ENCODE measurements at places on chromosomes 6 and 20.

GRCh38 chr20:63765082-63765873 is 25.7 kb downstream of the SLC2A4RG start:
- no peak for DNase-seq

GRCh38 chr6:43639984-43640800 is 4.6 kb downstream of the MAD2L1BP start:
- no peak for DNase-seq

- no peak for DNase-seq
These were observed 1106.4 kb upstream of the CITED2 start for GRCh38 chr6:140480852-140481251.

GRCh38 chr6:45715508-45715803 is 300.2 kb downstream of the CLIC5 start:
- no peak for DNase-seq

- DNase-seq = no peak
These were observed 257.6 kb downstream of the LAMA2 start for GRCh38 chr6:129140526-129140925.

- no peak for DNase-seq
These were observed 24.8 kb downstream of the BACH2 start for GRCh38 chr6:90271831-90272230.

- no peak for DNase-seq
These were observed 62.6 kb downstream of the GINS1 start for GRCh38 chr20:25470045-25470444.

GRCh38 chr6:136788069-136788902 is 4.0 kb downstream of the MAP3K5 start:
- DNase-seq = no peak

DNA sequence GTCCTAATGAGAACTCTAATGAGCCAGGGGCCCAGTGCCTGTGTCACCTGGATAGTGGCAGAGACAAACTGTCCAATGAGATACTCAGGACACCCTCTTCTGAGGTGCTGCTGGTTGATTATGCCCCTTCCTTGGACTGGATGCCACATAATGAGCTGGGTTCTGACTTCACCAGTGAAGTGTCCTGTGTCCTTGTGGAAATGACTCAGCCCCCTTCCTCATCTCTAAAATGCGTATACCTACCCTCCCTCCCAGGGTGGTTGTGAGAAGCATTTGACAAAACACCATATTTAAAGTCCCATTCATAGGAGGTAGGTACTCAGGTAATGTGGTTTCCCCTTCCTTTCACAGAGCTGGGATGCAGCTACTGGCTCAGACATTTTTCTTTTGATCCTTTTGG is 28.4 kb upstream of the RNF24 start:
- no peak for DNase-seq

- DNase-seq = no peak
These were observed 567.4 kb downstream of the C6orf118 start for GRCh38 chr6:164741938-164742451.

DNA sequence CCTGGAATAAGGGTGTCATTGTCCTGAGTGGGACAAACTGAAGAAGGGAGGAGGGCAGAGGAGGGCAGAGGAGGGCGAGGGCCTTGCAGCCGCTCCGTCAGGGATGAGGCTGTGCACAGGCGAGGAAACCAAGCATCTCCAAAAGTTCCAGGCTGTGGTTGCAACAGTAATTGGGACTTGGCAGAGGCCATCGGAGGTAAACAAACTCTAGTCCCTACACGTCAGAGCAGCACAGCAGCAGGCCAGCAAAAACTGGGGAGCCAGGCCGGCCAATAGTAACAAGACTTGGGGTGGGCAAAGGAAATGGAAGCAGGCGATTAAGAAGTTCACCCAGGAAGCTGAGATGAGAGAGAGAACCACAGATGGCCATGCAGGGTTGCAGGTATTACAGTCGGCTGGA is 142.8 kb downstream of the SMOC2 start:
- no peak for DNase-seq

- DNase-seq = peak; percentile 22
These were observed 138.9 kb downstream of the TMEM242 start for GRCh38 chr6:157184202-157185015.

DNA sequence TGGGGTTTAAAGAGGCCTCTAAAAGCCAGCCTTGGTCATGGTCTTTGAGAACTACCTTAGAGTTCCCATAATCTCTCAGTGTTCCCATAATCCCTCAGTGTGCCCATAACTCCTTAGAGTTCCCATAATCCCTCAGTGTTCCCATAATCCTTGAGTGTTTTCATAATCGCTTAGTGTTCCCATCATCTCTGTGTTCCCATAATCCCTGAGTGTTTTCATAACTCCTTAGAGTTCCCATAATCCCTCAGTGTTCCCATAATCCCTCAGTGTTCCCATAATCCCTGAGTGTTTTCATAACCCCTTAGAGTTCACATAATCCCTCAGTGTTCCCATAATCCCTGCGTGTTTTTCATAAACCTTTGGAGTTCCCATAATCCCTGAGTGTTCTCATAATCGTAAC is 199.2 kb downstream of the QKI start:
- no peak for DNase-seq

DNA sequence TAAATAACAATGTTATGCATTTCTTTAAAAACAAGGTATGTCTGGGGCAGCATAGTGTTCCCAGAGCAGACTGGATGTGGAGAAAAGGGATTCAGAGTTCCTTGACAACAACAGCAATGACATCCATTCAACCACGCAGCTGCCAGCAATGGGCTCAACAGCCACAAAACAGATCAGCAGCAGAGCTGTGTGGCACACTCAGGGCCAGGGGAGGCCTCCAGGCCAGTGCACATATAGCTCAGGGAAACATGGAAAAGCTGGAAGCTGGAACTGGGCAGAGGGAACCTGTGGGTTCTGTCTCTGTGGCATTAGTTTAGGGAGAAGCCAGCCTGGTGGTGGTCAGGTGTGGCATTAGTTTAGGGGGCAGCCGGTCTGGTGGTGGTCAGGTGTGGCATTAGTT is 148.3 kb downstream of the SMOC2 start:
- DNase-seq = no peak

DNA sequence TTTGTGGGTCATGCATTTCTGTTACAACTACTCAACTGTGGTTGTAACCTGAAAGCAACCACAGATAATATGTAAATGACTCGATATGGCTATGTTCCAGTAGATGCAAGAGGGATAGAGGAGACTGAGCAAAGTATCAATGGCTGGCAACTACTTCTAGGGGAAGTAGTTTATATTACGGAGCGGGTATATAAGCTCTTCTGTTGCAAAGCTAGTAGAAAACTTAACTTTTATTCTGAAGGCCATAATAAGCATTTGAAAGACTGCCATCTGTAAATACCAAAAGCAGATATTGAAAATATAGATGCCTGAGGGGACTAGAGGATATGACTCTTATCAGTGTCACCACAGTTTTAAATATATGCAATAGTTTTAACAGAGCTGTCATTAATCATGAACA is 655.3 kb downstream of the PHF3 start:
- DNase-seq = no peak

GRCh38 chr6:28814032-28814976 is 109.5 kb downstream of the TRIM27 start:
- DNase-seq = no peak

GRCh38 chr6:159832946-159833345 is 32.9 kb downstream of the PNLDC1 start:
- no peak for DNase-seq

GRCh38 chr20:13009682-13010406 is 1.1 kb downstream of the SPTLC3 start:
- DNase-seq = no peak

GRCh38 chr6:115617031-115617430 is 443.7 kb downstream of the FRK start:
- no peak for DNase-seq

DNA sequence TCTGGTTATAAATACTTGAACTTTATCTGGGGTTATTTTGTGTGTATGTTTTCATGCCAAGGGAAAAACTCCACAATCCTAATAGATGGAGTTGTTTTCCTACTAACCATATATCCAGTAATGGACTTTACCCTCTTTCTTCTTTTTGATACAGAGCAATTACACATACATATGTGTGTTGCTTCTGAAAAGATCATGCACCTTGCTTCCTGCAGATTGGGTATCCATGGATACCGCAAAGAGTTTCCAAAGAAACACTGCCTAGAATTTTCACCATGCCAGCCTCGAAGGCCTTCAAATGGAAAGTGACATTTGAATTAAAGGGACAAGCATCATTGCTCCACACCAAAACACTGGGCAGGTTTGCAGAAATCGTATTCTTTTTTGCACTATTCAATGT is 26.8 kb downstream of the HDDC2 start:
- no peak for DNase-seq

DNA sequence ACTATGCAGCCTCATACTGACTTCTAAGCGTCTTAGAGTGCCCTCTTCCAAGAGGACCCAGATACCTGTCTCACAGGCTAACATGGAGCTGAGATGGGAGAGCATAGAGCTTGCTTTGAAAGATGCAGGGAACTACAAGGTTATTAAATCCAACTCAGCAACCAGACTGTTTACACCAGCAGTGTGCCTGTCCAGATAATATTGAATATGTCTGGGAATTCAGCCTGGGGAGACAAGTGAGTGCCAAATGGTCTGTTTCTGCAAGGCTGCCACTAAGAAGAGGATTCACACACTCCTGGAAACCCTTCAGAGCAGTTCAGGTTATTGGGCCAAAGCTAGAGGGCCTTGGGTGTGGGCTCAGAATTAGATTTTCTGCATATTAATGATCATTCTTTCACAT is 547.8 kb downstream of the PTPRT start:
- DNase-seq = no peak

DNA sequence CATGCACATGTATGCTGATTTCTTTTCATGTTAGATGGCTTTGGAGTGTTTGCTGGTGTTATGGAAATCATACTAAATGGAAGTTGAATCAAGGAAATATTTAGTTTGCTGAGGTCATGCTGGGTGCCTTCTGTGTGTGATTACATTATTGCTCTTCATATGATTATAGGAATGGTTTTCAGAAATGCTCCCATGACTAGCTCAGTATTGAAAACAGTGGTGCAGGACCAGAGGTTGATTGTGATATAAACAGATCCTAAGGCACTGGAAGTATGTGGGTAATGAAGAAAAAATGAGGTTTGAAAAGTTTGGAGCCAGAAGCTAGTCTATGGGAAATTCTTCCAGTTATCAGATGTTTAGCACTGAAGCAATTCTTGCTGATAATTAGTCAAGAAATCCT is 693.1 kb downstream of the UTRN start:
- no peak for DNase-seq

- no peak for DNase-seq
These were observed 112.1 kb downstream of the ASXL1 start for GRCh38 chr20:32470025-32470861.

All from stimulated activated CD8-positive, alpha-beta memory T cell treated with anti-CD3 and anti-CD28 coated beads, Interleukin-4, amount 100 ng/mL, for 1 hour (primary cell).